ENCODE measurements at places on chromosomes 12 and 14.

DNA sequence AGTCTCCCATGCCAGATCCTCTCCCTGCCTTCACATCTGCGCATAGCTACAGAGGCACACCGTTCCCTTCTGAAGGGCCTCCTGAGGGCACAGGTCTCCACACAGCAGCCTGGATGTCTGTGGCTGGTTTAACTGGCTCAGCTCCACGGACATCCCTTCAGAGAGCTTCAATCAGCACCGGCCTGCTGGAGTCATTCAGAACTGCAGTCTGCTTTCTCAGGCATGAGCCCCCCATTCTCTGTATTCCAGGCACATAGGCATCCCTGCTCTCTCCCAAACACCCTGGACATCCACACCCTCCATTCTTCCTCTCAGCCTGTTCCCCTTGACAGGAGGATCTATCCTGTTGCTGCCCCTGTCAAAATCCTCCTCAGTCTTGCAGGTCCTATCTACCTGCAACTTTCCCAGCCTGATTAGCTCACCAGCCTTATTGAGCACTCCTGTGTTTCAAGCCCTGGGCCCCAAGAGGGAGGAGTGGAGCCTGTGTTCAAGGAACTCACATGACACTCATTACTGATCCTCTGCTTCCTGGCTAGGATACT, 2.9 kb upstream of the DHRS2 start:
- no peaks in the 10 kb centered on the region for H3K27me3 ChIP-seq
- no peak for DNase-seq
- H3K4me1 ChIP-seq: peaks cover 3% of the 10 kb centered on the region
- no peaks in the 10 kb centered on the region for H3K36me3 ChIP-seq
- H3K4me3 ChIP-seq: no peak overlapping the region

DNA sequence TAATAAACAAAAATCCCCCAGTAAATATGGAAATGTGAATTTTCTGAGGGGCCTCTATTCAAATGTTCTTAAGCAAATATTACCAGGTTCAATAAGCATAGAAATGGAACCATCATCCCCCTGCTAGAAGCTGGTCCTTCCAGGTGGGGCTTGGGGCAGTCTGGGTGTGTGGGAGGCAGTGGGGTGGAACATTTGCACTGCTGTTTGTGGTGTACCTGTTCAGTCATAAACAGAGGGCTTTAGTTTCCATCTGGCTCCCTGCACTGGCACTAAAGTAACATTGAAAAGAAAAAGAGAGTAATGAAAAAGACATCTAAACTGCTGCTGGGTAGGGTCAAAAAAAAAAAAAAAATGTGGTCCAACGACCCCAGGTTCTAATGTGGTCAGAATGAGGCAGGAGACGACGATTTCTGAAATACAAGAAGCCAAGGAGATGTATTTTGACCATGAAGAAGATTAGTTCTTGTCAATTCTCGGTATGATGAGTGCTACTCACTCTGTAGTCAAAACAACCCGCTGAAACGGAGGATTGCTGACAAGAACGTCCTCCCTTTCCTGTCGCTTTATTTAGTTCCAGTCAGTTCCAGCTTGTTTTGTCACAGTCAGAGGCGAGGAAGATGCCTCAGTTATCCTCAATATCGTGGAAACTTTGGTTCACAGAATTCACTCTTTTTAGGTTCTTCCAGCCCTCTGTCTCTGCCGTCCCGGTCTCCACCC, 44.2 kb upstream of the MANSC4 start:
- H3K4me3 ChIP-seq: no peak overlapping the region
- no peak overlapping the region for H3K27ac ChIP-seq
- peaks cover 7% of the 10 kb centered on the region for H3K4me1 ChIP-seq
- no peak for DNase-seq
- no peaks in the 10 kb centered on the region for H3K27me3 ChIP-seq
- H3K36me3 ChIP-seq: no peaks in the 10 kb centered on the region

DNA sequence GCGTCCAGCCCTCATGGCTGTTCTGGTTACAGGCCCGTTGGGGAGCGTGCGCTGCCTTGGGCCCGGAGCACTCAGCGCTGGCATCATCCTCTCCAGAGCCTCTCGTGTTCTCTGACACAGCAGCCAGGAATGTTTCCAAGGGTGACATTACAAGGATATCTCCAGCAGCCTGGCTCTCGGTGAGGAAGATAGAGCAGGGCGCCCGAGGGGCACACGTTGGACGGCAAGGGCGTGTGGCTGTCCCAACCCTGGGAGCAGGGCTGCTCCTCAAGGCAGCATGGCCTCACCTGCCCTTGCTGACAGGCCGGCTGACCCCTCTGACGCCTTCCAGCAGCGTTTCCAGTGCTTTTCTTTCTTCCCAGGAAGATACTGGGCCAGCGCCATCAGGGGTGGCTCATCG, 14.4 kb downstream of the LRCOL1 start:
- peaks cover 7% of the 10 kb centered on the region for H3K4me1 ChIP-seq
- no peak for DNase-seq
- no peaks in the 10 kb centered on the region for H3K36me3 ChIP-seq
- H3K4me3 ChIP-seq: no peak overlapping the region
- no peak overlapping the region for H3K27ac ChIP-seq
- no peaks in the 10 kb centered on the region for H3K27me3 ChIP-seq

GRCh38 chr12:10607885-10608458, 5.4 kb downstream of the MAGOHB start:
- no peaks in the 10 kb centered on the region for H3K4me1 ChIP-seq
- DNase-seq: no peak
- no peak overlapping the region for H3K4me3 ChIP-seq
- H3K27ac ChIP-seq: no peak overlapping the region
- no peaks in the 10 kb centered on the region for H3K27me3 ChIP-seq
- H3K36me3 ChIP-seq: peaks cover 24% of the 10 kb centered on the region

DNA sequence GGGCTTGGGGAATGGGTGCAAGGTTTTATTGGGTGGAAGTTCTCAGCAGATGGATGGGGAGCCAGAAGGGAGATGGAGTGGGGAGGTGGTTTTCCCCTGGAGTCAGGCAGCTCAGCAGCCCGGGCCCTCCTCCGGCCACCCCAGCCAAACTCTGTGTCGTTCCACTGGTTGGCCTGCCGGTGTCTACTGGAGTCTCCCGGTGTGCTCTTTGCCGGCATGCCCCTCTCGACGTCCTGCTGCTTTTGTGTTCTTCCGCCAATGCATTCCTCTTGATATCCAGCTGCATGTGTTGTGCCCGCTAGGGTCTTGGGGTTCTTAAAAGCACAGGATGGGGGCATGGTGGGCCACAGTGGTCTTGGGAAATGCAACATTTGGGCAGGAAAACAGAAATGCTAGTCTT, 72.8 kb downstream of the SEC23A start:
- no peak overlapping the region for H3K4me3 ChIP-seq
- no peak overlapping the region for H3K27ac ChIP-seq
- no peaks in the 10 kb centered on the region for H3K4me1 ChIP-seq
- H3K36me3 ChIP-seq: no peaks in the 10 kb centered on the region
- DNase-seq: no peak
- H3K27me3 ChIP-seq: no peaks in the 10 kb centered on the region
